Thoracic aorta (tissue), 2 donors: ENCODE measurements at places on chromosomes 1 and 21.

GRCh38 chr1:219279017-219279770 lies 105.5 kb downstream of the LYPLAL1 start:
- H3K27ac ChIP-seq = no peak overlapping the region
- H3K4me1 ChIP-seq = no peaks in the 10 kb centered on the region
- H3K36me3 ChIP-seq = no peaks in the 10 kb centered on the region
- H3K27me3 ChIP-seq = no peaks in the 10 kb centered on the region
- DNase-seq = no peak

DNA sequence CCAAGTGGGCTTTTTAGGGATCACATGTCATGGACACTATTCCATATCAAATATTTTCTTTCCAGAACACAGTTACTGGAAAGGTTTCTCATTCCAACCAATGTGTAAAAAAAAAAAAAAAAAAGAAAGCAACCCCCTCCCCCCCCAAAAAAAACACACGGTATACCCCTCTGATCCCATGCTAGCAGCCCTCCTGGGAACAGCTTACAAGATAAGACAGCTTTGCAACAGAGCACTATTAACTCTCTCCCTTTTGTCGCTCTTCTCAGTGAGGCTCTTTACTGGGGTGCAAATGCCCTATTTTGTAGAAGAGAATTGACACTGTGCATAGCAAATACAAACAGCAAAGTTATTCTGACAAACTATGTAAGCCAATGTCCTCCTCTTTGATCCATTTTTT lies 161.2 kb downstream of the NTMT2 start:
- H3K36me3 ChIP-seq = no peaks in the 10 kb centered on the region
- peak overlapping the region; percentile 56 for H3K27ac ChIP-seq
- H3K4me1 ChIP-seq = peaks cover 42% of the 10 kb centered on the region

DNA sequence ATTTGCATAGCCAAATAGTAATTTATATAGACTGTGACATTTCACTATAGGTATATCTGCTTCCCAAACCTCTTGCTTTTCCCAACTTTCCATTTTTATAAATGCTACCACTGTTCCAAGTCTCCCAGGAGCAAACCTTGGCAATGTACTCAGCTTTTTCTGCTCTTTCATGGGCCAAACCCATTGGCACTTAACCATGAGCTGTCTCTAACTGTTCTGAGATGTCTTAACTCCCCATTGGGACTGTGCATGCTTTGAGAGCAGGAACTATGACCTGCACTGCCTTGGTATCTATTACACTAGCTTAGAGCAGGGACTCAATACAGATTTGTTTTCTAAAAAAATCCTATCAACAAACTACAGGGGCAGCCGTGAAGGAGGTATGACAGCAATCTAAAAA lies 22.5 kb upstream of the KHDRBS1 start:
- H3K4me3 ChIP-seq = no peak overlapping the region
- no peaks in the 10 kb centered on the region for H3K36me3 ChIP-seq
- no peaks in the 10 kb centered on the region for H3K4me1 ChIP-seq
- DNase-seq = no peak

DNA sequence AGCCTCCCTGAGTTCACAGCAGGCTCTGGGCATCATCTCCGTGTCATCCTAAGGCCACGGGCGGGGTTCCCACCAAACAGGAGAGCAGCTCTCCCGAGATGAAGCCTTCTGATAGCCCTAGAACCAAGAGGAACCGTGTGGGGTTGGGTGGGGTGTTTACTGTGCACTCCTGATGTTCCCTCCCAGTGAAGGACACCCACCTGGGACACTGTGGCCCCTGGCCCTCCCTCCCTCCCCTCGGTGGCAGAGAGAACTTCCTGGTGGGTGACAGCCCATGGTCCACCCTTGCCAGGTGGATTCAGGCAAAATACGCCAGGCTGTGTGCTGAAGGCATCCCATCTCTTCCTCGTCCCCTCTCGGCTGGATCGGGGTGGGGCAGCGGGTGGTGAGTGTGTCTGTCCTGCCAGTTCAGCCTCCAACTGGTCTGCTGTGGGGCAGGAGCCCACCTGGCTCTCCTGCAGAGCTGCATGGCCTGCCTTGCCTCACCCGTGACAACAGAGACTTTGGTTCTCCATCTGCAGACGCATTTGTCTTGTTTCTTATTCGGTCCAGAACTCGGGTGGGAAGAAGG lies 15.6 kb upstream of the C1orf174 start:
- H3K27ac ChIP-seq = no peak overlapping the region
- H3K27me3 ChIP-seq = no peaks in the 10 kb centered on the region
- H3K4me3 ChIP-seq = no peak overlapping the region
- no peak for DNase-seq
- H3K36me3 ChIP-seq = no peaks in the 10 kb centered on the region

DNA sequence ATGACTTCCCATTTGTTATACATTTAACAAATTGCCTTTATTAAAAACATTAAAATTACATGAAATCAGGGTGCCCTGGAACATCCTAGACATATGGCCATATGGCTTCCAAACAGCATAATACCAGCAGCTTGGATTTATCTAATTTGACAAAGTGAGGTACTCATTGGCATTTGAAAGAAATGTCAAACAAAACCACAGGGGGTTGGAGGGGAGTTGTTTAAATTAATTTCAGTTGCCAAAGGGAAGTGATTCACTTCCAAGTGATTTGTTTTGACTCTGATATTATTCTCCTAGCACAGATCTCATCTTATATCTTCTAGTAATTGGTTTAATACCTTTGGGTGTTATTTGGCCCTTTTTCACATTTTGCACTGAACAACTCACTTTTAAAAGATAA lies 24.5 kb upstream of the POU2F1 start:
- H3K4me3 ChIP-seq = no peak overlapping the region
- no peaks in the 10 kb centered on the region for H3K4me1 ChIP-seq
- no peaks in the 10 kb centered on the region for H3K27me3 ChIP-seq
- DNase-seq = no peak
- H3K27ac ChIP-seq = no peak overlapping the region
- H3K36me3 ChIP-seq = no peaks in the 10 kb centered on the region

- H3K4me3 ChIP-seq = no peak overlapping the region
- H3K27me3 ChIP-seq = no peaks in the 10 kb centered on the region
- DNase-seq = no peak
- H3K36me3 ChIP-seq = no peaks in the 10 kb centered on the region
- peaks cover 8% of the 10 kb centered on the region for H3K4me1 ChIP-seq
Observed at GRCh38 chr1:119331190-119331515, 37.4 kb upstream of the HAO2 start.

- H3K36me3 ChIP-seq = no peaks in the 10 kb centered on the region
- no peaks in the 10 kb centered on the region for H3K27me3 ChIP-seq
- no peak overlapping the region for H3K27ac ChIP-seq
- H3K4me3 ChIP-seq = no peak overlapping the region
Observed at GRCh38 chr1:217273866-217274265, 357.0 kb downstream of the GPATCH2 start.
